ENCODE measurements at places on chromosomes 11 and 22.

DNA sequence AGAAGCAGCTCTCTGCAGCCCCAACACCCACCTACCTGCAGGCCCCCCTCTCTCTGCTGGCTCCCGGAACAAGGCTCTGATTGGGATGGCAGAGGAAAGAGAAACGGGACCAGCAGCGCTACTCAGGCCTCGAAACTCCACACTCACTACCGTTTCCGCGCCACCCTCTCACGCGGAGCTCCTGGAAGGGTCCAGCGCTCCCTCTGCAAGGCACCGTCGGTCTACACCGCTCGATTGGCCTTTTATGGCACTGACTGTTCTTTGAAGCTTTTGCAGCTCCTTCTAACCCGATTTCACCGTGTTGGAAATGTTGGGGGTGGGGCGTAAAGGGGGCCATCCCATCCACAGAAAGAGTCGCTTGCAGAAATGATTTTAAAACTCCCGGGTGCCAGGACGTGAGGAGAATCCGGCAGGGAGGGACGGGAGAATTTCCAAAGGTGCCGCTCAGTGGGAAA lies 323 bp upstream of the PANX1 start:
- DNase-seq, result no peak

GRCh38 chr11:2927121-2927800 lies 2.0 kb downstream of the PHLDA2 start:
- DNase-seq, result no peak

DNA sequence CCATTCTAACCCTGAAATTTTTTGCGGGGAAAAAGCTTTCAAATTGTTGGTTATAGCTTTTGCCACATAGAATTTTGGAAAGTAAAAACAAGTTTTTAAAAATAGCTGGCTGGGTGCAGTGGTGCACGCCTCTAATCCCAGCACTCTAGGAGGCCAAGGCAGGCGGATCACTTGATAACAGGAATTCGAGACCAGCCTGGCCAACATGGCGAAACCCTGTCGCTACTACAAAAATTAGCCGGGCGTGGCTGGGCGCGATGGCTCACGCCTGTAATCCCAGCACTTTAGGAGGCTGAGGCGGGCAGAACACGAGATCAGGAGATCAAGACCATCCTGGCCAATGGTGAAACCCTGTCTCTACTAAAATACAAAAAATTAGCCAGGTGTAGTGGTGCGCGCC lies 54.9 kb downstream of the TNRC6B start:
- no peak for DNase-seq

GRCh38 chr11:81967242-81967641 lies 766.4 kb downstream of the FAM181B start:
- no peak for DNase-seq

- DNase-seq, result no peak
Measured at GRCh38 chr11:117789241-117789640, 7.8 kb downstream of the DSCAML1 start.

DNA sequence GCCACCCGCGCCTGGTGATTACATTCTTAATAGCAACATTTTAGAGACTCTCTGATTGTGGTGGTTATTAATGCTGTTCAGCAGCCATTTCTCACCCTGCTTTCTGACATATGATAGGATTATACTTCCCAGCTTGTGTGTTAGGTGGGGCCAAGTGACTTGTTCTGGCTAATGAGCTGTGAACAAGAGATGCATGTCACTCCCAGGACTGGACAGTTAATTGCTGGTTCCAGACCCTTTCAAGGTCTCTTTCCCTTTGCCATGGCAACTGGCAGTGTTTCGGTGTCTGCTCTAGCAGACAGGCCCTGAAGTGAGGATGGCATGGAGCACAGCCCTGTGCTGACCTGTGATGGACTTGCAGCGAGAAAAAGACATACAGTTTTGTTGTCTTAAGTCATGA lies 8.9 kb upstream of the PTPRJ start:
- DNase-seq, result peak; percentile 88

- DNase-seq, result no peak
Measured at GRCh38 chr22:43745411-43745770, 66.7 kb downstream of the EFCAB6 start.

GRCh38 chr22:30490399-30490798 lies 15.1 kb downstream of the SEC14L4 start:
- DNase-seq, result no peak

DNA sequence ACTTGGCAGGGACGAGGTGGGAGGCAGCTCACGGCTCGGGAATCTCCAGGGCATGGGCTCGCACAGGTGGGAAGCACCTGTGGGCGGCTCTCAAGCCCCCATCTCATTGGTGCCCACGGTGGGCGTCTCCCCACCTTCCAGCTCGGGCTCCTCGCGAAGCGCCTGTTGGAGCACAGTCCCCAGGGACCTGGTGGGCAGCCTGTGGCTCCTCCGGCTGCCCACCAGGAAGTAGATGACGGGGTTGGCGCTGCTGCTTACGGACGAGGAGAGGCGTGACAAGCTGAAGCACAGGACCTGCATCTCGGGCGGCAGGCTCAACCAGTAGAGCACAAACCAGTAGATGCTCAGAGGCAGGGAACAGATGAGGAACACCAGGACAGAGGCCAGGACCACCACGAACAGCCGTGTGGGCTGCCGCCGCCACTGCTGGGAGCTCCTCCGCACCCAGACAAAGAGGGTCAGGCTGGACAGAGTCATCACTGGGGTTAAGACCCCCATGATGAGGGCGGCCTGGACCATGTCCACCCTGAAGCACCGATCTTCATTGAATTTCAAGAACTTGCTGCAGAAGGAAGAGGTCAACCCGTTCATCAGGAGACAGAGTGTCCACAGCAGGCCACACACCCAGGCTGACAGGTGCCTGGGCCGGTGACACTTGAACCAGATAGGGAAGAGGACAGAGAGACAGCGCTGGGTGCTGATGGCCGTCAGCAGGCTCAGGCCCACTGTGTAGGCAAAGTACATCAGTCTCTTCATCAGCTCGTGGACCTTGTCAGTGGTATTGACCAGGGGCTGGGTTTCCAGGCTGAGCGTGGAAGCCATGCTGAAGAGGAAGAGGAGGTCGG lies 633 bp downstream of the MRGPRD start:
- DNase-seq, result no peak

- DNase-seq, result peak; percentile 70
Measured at GRCh38 chr11:64181506-64182411, 4.2 kb upstream of the STIP1 start.

GRCh38 chr11:1202776-1203504 lies 19.9 kb upstream of the MUC5B start:
- DNase-seq, result peak; percentile 60

DNA sequence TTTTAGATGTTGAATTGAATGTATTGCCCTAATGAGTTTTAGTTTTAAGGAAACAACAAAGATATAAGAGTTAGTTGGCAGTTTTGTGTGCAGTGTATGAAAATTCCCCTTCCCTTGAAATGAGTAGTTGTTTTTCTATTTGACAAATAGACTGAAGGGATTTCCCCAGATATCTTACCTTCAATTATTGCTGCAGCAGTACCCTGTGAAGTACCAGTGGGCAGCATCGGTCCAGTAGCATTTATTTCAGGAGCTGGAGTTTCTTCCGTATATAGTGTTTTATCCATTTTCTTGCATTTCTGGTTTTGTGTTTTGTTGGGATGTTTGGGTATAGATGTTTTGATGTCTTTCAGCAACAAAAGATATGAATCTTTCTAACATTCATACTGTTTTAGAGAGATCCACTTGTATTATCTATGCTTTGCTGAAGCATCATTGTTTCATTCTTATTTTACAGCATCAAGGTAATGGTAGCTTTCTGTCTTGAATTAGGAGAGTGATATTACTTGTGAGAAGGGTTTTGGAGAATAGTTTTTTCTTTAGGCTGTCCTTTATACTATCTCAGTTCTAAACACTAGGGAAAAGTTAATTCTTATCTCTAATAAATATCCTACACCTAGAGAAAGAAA lies 7.4 kb downstream of the KMT2A start:
- no peak for DNase-seq

DNA sequence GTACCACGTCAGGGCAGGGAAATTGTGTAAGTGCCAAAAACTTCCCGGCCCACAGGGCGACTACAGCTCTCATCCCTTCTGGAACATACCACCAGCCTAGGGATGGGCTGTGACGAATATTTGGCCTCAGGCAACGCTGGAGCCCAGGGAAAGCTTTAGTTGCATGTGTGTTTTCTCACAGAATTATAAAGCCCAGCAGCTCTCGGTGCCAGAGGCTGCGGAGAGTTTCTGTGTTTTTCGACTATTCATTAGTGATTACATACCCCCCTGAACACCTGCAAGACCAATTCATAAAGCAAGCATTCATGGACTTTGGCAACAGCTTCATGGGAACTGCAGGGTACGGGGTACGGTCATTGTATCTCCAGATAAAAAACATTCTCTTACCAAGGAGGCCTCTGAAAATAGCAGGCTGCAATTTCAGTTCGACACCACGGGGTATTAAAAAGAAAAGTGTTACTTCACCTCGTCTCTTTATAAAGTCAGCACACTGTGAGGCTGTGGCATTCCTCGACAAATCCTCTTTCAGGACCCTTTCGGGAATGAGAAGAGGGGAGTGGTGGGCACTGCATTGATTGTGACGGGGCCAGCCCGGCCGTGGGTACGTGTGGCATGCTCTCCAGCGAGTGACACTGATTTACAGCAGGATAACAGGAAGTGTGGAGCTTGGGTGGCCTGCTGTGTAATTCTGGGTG lies 243.6 kb upstream of the SORL1-AS1 start:
- DNase-seq, result peak; percentile 24

GRCh38 chr22:50672041-50672440 lies 582 bp upstream of the SHANK3 start:
- DNase-seq, result no peak

DNA sequence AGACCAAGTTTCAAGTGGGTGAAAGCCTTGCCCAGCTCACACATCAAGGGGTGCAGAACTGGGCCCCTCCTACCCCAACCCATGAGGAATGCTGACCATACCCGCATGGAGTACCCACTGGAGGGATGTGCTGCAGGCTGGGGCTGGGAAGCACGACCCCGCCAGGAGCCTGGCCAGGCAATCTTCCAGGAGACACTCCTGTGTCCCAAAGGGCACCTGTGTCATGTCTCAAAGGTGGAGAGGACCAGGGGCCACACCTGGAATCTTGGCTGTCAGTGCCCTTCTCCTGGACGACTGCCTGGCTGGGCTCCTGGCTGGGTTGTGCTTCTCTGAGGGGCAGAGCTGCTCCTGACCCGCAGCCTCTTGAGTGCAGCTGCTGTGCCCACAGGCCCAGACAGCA lies 6.7 kb downstream of the ARAP1 start:
- no peak for DNase-seq

- DNase-seq, result no peak
Measured at GRCh38 chr11:44162662-44163061, 67.2 kb downstream of the EXT2 start.

DNA sequence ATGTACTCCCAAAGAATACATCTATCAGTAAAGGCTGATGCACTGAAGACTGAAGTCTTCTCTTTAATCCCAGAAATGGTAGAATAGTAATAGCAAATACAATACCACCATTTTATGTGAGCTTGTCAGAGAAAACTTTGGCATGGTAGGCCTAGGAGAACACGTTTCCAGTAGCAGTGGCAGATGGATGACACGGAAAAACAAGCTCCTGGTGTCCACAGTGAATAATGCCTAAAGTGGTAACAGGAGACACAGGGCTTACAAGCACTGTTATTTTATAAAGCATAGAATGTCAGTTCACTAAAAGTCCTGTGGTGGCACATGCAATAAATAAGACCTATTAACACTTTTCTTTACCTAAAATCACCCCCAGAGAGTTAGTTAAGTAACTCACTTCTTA lies 277.6 kb downstream of the TTC28 start:
- no peak for DNase-seq

DNA sequence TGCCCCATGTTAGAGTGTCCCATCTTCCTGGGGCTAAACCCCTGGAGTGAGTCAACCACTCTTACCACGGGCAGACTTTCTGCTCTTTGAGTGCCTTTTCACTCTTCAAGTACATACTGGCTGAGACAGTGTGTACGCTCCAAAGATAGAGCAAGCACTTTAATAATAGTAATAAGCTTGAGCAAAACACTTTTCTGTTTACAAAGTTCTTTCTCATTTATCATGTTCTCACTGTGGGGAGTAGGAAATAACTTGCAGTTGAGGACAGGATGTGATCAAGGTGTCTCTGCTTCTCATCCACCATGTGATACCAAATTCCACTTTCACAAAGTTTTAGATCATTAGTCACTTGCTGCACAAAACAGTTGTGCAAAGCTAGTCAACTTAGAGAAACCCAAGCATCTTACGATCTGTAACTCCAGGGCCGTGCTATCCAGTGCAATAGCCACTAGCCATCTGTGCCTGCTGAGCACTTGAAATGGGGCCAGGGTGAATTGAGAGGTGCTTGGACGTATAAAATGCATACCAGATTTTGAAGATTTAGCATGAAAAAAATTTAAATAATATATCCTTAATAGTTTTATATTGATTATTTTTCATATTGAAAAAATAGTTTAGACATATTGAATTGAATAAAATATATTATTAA lies 135.3 kb downstream of the KIF18A start:
- peak; percentile 32 for DNase-seq

GRCh38 chr22:38220653-38221386 lies 19.0 kb downstream of the MAFF start:
- no peak for DNase-seq

DNA sequence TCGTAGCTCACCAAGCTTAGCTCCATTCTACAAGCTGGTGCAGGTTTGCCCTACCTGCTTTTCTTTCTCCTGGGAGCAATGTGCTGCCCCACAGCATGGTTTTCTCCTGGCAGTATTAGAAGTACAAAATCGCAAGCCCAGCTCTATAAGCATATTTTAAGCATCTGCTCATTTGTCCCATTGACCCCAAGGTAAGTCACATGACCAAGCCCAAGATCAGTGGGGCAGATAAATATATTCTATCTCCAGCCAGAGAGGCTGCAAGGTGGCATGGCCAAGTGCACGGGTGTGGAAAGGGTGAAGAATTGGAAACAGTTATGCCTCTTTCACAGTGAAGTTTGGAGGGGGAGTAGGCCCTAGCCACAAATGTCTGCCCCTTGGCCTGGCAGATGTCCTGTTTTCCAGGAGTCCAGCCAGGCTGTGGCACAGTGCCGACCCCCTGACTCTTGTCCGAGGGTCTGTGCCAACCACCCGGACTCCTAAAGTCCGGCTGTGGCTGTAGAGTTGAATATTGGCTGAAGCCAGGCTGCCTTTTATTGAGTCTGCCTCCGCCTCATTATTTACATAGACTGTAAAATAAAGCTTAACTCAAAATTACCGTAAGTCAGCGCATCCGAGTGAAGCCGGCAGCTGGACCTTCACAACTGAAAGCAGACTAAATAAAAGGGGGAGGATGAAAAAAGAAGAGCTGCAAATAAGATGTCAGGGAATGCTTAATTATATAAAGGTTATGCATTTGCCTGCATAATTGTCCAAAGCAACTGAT lies 165.7 kb downstream of the COMMD9 start:
- DNase-seq, result no peak

GRCh38 chr11:119412072-119412471 lies 10.9 kb downstream of the THY1 start:
- no peak for DNase-seq
